Suppressor macrophage treated with lipopolysaccharide for 1 hour (primary cell): ENCODE measurements at places on chromosomes 1 and 21.

DNA sequence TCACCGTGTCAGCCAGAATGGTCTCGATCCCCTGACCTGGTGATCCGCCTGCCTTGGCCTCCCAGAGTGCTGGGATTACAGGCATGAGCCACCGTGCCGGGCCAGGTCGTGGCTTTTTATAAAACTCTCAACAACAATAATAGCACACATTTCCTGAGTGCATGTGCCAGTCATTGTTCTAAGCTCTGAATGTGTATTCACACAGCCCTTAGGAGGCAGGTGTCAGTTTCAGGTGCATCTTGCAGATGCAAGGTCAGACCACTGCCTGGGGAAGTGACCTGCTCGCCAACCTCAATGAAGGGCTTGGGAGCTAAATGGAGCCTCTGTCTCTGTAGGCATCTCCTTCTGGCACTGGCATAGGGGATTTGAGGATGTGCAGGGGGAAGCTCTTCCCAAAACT lies 1.6 kb upstream of the LEFTY2 start:
- DNase-seq, result no peak

GRCh38 chr21:26939601-26940111 lies 27.2 kb downstream of the ADAMTS5 start:
- DNase-seq, result no peak

- DNase-seq, result no peak
These were observed 122.5 kb downstream of the GLIS1 start for GRCh38 chr1:53616511-53616910.

GRCh38 chr1:86703696-86704457 lies 499 bp upstream of the SH3GLB1 start:
- no peak for DNase-seq

GRCh38 chr1:103074224-103074623 lies 34.1 kb downstream of the COL11A1 start:
- no peak for DNase-seq

DNA sequence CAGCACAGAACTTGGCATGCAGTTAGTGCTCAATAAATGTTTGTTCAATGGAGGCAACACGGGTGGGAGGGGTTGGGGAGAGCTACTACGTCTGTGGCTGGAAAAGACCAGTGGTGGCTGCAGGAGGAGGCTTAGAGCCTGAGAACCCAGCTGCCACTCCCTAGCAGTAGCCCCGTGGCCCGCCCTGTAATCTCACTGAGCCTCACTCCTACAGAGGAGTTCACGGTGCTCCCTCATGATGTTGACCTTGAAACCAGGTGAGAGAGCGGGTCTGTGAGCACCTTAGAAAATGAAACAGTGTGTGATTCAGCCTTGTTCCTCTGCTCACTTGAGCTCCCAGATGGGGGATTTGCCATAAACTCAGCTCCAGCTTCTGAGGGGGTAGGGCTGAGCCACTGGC lies 299.6 kb downstream of the NPHP4 start:
- no peak for DNase-seq

- no peak for DNase-seq
These were observed 3.8 kb downstream of the DNALI1 start for GRCh38 chr1:37560401-37561132.

- DNase-seq, result no peak
These were observed 410 bp downstream of the ACTA1 start for GRCh38 chr1:229433364-229434004.

GRCh38 chr1:172154551-172154950 lies 265.9 kb upstream of the C1orf105 start:
- peak; percentile 76 for DNase-seq

DNA sequence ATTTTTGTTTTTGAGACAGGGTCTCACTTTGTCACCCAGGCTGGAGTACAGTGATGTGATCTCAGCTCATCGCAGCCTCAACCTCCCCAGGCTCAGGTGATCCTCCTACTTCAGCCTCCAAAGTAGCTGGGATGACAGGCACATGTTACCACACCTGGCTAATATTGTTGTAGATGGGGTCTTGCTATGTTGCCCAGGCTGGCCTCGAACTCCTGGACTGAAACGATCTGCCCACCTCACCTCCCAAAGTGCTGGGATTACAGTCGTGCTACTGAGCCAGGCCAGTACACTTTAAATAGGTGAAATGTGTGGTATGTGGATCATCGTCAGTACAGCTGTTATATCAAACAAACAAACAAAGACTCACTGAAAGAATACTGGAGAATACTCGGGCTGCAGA lies 35.0 kb upstream of the GPR153 start:
- DNase-seq, result no peak

DNA sequence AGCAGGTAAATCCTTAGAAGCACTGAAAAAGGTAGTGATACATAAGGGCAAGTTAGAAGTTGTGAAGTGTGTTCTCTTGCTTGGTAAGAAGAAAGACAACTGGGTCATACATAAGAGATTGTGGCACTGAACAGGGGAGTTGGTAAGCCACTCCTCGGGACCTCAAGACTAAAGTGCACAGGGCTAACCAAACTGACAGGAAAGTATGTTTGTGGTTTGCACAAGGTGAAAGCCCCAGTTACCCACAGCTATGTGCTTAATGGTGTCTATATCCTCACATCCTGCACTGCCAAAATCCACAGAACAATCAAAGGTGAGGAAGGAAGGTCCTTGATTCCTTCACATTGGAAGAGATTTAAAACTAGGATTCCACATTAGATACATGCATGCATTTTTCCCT lies 276.5 kb downstream of the DNM3 start:
- DNase-seq, result no peak

GRCh38 chr1:85975912-85976371 lies 180.6 kb downstream of the COL24A1 start:
- DNase-seq, result no peak

DNA sequence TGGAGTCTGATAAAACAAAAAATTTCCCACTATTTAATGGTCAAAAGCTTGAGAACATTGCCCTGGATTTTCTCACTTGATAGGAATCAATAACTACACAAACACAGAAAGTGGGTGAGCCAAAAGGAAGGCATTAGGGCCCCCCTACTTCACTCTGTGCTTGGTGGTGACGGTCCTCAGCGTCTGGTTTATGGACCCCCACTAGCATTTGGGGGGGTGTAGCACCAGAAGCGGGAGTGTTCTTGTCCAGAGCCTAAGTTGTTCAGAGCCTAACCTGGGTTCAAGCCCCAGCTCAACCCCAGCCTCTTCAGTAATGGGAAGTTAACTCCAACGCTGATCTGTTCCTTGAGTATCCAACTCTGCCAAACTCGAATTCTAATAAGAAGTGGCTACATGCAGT lies 33.1 kb downstream of the STPG1 start:
- no peak for DNase-seq
